ENCODE measurements at places on chromosomes 16 and 17.
A peak's percentile ranks its signal among the peaks of the same experiment; 100 is the strongest.

DNA sequence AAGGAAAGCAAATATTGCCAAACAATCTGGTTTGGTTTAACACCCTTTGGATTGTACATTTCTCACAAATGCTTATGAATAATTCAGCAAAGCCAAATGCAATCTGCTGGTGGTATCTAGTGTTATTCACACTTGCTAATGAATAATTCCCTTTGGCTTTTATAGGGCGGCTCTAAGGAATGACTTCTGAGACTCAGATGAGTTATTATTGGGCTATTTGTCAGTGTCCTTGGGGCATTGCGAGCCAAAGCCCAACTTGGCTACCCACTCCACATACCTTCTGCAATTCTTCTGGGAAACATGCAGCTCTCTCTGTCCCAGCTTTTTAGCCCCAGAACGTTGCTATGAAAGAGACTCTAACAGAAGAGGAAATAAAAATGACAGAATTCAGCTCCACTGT lies 41.1 kb downstream of the FTO start:
- DNase-seq, result no peak

- DNase-seq, result no peak
Observed at GRCh38 chr17:57603978-57604377, 141.1 kb downstream of the CCDC182 start.

DNA sequence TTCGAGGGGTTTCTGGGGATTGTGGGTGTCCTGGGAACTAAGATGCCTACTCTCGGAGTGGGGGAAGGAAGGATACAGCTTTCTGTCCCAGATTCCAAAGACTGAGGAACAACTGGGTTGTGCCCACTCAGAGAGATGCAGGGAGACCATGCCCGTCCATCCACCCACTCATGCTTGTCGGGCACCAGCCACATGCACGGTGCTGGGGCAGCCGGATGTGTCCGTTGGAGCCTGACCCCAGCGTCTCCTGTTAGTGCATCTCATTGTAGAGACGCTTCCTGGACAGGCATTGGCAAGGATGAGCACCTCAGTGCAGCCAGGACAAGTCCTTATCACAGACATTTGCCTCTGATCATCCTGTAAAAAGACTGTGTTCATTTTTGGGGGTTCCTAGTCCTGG lies 58.1 kb downstream of the METRNL start:
- DNase-seq, result peak; percentile 38

DNA sequence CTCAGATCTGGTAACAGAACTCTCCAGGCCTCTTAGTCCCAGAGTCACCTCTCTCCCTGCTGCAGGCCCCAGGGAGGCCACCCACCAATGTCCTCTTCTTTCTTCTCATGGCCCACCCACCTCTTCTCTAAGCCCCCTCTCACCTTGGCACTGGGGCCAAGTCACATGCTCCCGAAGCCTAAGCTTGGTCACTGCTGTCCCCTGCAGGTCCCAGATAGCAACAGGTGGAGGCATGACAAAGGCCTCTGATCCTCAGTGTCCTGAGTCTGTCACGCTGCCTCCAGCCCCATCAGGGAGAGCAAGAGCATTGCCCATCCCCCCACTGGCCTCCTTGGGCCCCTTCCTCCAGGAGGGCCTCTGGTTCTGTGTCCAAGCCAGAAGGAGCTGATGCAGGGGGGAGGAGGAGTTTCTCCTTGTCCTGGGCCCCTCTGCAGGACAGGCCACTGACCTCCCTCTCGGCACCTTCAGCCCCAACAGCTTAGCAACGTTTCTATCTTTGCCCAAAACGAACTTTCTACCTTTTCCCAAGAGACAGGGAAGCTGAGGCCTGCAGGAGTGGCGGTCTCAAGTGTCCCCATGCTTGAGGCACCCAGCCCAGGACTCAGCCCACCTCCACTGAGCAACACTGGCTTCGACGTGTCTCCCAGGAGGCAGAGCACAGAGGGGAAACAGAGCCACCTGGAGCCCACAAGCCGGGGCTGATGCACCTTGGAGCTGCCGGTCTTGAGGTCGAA lies 8.6 kb downstream of the P2RX1 start:
- no peak for DNase-seq

- no peak for DNase-seq
Observed at GRCh38 chr16:13324851-13325250, 423.5 kb downstream of the SHISA9 start.

DNA sequence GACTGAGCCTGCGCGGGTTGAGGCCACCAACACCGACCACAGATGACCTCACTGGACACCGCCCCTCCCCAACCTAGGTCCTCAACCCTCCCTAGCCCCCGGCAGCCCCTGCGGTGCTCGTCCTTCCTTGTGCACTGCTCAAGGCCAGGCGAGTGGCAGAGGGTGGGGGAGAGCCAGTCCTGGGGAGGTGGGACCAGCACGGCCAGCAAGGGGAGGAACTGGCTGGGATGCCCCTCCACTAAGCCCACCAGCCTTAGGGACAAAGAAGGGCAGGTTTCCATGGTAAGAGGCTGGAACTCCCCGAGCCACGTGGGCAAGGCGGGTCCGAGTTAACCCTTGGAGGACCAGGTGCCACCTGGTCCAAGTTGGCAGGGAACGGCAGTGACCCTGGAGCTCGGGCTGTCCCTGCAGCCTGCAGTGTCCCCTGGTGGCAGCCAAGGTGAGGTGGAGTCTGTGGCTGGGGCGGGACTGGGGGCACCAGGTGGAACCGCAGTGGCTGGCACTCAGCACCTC lies 9.2 kb downstream of the FSCN2 start:
- no peak for DNase-seq

DNA sequence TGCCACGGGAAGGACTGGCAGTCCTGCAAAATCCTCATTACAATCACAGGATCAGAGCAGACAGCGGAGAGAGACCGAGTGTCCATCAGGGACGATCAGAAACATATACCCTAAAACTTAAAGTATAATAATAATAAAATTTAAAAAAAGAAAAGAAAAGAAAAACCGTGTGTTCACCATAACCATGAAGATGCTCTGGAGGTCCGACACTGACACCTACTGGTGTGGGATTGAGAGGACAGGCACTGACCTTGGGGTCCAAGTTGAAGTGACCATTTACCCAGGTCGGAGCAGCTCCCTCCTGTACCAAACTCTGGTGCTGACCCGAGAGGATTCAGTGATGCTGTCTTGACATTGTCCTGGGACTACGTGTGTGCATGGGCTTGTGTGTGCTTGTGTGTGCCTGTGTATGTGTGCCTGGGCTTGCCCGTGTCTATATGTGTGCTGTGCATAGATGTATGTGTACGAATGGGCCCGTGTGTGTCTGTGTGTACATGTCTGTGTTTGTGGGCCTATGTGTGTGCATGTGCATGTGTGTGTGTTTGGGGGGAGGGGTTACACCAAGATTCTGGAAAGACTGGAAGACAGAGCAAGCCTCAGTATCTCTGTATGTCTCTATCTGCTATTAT lies 10.0 kb upstream of the CD300LD start:
- DNase-seq, result no peak

DNA sequence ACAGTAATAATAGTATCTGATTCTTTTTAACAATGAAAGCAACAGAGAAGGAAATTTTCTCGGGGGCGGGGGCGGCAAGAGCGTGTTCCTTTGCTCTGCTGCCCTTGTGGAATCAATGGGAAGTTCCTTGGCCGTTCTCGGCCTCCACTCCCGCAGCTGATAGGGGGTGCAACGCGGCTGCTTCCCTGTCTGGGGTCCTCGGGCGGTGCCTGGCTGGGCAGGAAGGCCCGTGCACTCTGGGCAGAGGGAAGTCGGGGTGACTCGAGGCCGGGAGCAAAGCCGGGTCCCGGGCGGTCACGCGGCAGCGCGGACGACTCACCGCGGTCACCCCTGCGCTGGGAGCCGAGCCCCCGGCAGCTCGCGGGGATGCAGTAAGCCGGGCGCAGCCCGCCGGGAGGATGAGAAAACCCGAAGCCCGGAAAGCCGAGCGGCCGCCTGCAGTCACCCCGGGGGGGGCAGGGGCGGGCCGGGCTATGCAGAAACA lies 2.5 kb downstream of the TUBB3 start:
- DNase-seq, result no peak

GRCh38 chr16:4272114-4272956 lies 488 bp downstream of the TFAP4 start:
- DNase-seq, result no peak

DNA sequence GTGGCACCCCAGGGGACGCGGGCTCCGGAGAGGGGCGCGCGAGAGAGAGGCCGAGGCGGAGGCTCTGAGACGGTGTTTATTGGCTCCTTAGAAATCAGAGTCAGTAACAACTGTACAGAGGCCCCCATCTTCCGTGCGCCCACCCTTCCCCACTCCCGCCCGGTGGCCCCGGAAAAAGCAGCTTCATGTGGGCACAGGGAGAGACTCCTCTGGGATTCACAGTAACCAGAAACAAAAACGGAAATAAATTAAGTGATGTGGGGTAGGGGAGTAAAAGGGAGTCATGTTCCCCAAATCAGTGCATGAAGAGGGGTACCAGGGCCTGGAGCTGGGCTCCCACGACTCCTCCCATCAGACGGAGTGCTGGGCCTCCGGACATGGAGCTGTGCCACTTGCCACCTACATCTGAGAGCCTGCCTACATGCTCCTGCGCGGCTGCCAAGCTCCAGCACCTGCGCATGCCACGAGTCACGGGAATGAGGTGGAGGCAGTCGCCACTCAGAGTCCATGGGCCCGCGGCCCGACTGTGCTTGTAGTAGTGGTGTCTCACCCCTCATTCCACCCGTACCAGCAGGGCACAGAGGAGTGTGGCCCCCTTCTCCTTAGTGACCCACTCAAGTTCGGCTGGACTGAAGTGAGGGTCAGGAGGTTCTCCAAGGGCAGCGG lies 543 bp upstream of the GPS2 start:
- DNase-seq, result no peak

GRCh38 chr17:21200590-21201297 lies 13.2 kb downstream of the TMEM11 start:
- DNase-seq, result no peak

- DNase-seq, result no peak
Observed at GRCh38 chr16:15592324-15592723, 50.6 kb downstream of the MARF1 start.

DNA sequence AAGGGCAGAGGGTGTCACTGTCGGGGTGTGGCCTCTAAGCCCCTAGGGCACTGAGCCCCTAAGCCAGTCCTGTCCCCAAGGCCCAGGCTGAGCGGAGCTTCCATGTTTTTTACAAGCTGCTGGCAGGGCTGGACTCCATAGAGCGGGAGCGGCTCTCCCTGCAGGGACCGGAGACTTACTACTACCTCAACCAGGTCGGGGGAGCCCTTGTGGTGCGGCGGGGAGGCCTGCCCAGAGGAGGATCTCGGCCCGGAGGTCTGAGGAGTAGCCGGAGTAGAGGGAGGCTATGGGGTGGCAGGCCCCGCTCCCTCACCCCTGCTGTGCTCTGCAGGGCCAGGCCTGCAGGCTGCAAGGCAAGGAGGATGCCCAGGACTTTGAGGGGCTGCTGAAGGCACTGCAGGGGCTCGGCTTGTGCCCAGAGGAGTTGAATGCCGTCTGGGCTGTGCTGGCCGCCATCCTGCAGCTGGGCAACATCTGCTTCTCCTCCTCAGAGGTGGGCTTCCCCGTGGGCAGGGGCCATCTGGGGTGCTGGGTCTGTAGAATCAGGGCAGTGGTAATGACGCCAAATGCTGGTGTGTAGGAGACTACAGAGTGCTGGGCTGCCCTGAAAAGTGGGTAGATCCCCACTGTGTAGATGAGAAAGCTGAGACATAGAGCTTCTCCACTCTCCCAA lies 4.9 kb downstream of the MYO15B start:
- DNase-seq, result no peak

DNA sequence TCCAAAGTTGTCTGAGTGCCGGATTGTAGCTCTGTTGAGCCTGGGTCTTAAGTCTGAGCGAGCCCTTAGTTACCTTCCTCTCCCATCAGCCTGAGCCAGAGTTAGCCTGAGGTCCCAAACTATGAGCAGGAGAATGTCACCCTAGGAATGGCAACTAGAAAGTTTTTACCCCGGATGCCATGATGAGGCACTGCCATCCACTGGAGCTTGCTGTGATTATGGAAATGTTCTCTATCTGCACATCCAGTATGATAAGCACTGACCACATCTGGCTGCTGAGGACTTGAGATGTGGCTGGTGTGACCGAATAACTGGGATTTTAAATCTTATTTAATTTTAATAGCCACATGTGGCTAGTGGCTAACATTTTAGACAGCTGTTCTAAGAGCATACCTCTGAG lies 550.0 kb downstream of the CDH13 start:
- no peak for DNase-seq

- peak; percentile 50 for DNase-seq
Observed at GRCh38 chr17:29585080-29585751, 4.2 kb downstream of the GIT1 start.
